ENCODE measurements at places on chromosomes 4 and X.

GRCh38 chr4:154998284-154998683, 210.2 kb upstream of the NPY2R start:
- DNase-seq: no peak

DNA sequence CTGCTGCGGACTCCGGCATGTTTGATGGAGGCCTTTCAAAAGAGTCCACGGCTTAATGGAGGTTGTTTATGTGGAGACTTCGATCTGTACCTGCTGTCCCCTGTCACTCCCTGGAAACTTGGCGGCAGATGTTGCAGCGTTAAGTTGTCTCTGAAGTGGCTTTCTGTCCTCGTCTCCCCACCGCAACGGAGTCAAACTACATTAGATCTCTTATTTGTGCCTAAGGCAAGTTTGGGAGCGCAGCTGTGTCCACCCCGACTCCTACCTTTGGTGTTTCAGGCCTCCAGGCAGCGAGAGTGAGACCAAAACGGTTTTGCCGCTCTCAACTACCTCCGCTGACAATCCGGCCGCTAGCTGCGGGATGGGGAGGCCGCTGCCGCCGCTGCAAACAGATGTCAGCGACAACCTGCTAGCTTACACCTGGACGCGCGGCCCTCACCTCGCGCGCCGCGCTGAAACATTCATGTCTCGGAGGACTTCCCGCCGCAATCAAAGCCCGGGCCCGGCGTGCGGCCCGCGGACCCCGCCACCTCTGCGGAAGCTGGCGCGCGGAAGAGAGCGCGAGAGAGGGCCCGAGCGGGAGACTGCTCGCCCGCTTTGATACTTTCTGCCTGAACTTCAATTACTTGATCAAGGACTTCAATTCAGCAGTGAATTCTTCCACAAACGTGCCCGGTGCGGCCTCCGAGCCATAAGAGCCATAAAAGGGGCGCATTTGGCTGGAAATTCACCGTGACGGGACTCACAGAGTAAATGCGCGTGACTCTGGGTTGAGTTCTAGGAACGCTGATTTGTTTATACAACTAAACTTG, 108.4 kb downstream of the ANTXR2 start:
- no peak for DNase-seq

DNA sequence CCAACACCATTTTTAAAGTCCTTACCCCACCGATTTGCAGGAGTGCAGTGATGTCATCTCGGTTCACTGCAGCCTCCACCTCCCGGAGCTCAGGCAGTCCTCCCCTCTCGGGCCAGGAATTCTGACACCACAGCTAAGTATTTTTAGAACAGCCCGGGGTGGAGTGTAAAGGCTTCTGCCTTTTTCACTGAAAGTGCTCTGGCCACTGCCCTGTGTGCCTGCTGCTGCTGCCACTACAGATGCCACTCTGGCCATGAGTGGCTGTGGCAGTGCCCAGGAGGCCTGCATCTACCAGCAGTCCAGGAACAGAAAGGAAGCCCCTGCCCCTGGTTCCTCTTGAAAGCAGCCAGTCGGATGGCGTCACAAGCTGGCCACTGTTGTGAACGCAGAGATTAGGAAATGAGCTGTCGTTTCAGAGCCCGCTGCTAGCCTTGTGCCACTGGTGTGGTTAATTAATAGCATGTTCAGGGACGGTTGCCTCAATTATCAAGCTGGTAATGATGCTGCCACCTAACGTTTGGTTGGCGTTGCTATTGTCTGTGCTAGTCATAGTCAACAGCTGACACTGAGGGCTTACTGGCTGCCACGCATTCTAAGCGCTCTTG, 23.6 kb upstream of the TBC1D14 start:
- DNase-seq: no peak

DNA sequence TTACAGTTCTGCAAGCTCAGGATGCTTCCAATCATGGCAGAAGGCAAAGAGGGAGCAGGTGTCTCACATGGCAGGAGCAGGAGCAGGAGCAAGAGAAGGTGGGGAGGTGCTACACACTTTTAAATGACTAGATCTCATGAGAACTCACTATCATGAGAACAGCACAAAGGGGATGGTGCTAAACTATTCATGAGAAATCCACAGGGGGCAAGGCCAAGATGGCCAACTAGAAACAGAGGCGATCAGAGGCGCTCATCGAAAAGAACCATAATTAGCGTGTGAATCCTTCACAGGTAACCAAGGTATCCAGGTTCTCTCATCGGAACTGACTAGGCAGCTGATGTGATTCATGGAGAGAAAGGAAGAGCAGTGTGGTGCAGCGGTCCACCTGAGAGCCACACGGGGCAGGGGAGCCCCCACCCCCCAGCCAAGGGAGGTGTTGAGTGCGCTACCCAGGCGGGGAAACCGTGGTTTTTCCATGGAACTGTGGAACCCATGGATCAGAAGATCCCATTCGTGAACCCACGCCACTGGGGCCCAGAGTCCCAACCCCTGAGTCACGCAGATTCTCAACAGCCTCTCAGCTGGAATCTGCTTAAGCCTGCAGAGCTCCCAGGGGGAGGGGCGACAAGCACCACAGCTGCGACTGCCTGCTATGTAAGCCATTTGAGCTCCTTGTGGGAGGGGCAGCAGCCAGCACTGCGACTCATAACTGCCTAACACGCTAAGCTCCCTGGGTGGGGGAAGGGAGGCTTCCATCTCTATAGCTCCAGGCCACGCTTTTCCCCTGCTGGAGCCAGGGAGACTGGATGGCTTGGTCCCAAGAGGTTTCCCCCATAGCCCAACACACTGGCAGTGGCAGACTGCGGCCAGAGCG, 46.7 kb downstream of the FGF16 start:
- no peak for DNase-seq

DNA sequence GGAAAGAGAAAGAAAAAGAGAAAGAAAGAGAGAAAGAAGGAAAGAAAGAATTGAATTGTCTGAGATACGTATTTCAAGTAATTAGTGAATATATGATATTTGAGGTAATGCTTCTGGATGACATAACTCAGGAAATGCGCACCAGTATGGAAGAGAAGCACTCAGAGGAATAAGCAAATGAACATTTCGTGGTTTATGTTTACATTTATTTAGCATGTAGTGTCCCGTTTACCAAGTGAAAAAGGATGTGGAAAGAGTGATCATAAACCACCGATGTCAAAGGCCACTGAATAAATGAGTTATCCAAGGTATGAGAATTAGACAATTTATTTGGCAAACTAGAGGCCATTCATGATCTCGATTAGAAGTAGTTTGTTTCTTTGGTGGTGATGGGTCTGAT, 200.4 kb downstream of the ARAP2 start:
- DNase-seq: no peak

- no peak for DNase-seq
Observed at GRCh38 chrX:45622042-45622423, 421.4 kb upstream of the DIPK2B start.

- no peak for DNase-seq
Observed at GRCh38 chr4:88597970-88598660, 5.8 kb downstream of the HERC3 start.

- DNase-seq: no peak
Observed at GRCh38 chrX:15399962-15400391, 15.8 kb upstream of the VEGFD start.

- no peak for DNase-seq
Observed at GRCh38 chrX:53813670-53814440, 127.3 kb upstream of the HUWE1 start.

GRCh38 chr4:15132739-15133138, 130.5 kb downstream of the CPEB2 start:
- DNase-seq: peak; percentile 15

- DNase-seq: no peak
Observed at GRCh38 chr4:152860046-152860445, 76.1 kb upstream of the FHDC1 start.

- DNase-seq: no peak
Observed at GRCh38 chrX:9902656-9903055, 64.5 kb upstream of the CLDN34 start.

- DNase-seq: no peak
Observed at GRCh38 chrX:121496966-121497365, 449.6 kb downstream of the GLUD2 start.

DNA sequence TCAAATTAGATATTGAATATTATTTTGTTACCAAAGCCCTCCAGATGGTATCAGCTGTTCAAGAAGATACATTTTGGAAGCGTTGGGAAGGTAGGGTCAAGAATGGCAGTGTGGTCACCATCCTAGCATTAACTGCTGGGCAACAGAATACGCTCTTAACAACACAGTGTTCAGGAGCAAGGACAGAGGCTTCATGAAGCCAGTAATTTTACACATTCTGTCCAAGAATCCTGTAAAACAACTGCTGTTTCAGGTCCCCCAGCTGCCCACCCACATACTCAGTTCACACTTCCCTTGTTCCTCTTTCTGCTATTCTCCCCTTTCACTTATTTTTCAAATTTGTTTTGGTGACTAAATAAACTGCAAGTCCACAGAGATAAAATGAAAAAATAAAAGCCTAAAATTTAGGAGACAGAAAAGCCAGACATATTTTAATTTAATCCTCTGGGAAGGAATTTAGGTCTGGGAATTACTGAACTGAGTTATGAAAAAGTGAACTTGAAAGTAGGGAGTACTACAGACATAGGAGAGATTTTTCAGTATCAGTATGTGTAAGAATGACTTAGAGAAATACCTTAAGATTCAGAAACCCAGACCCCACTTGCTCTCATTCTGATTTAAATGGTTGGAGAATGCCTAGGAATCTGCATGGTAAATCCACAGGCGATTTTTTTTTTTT, 406.7 kb downstream of the MAPK10 start:
- no peak for DNase-seq

GRCh38 chr4:111717921-111718320, 427.3 kb upstream of the FAM241A start:
- no peak for DNase-seq

DNA sequence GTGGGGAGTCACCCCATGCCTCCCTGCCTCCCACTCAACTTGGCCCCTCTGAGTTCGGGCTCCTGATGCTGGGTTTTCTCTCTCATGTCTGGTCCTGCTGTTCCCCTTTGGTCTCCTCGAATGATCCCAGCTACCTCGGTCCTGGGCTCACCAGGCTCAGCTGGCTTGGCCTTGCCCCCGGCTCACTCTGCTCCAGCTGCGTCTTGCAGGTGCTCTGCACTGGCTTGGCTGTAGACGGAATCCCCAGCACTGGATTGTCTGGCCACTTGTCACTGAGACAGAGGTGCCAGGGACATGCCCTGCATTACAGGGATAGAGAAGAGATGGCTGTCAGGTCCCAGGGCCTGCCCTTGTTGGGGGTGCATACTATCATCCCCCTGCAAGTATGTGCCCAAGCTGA, 41.6 kb upstream of the NYX start:
- DNase-seq: no peak

GRCh38 chr4:186068581-186069348, at the start of gene TLR3:
TSS of gene TLR3 (plus strand) at chr4:186069156. CDS start at chr4:186076620, 7,464 bp downstream.
- DNase-seq: no peak

DNA sequence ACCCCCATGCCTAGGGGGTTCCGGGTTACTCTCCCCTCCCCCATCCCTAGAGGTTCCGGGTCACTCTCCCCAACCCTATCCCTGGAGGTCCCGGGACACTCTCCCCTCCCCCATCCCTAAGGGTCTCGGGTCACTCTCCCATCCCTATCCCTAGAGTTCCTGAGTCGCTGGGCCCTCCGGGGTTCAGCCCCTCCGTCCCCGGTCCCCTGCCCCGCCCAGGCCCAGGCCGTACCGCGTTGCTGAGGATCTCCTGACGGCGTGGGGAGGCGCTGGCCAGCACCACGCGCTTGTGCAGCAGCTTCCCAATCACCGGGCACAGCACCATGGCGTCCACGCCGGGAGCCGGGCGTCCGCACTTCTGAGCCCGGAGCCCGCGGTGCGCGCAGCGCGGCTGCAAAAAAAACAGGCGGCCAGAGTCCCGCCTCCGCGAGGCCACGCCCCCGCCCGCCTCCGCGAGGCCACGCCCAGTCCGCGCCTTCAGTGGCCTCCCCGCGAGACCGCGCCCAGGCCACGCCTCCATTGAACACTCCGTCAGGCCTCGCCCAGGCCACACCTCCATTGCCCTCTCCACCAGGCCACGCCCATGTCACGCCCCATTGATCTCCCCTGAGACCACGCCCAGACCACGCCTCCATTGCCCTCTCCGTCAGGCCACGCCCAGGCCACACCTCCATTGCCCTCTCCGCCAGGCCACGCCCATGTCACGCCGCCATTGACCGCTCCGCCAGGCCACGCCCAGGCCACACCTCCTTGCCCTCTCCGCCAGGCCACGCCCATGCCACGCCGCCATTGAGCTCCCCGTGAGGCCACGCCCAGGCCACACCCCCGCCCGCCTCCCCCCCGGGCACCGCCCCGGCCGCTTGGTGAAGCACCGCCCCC, at the start of gene ASMTL:
Gene ASMTL, minus strand, starts transcription at position 394 of the 879 bp plus-strand sequence. Its CDS starts 69 bp downstream, at position 325.
- DNase-seq: no peak

GRCh38 chr4:78167510-78167909, 110.4 kb downstream of the FRAS1 start:
- DNase-seq: no peak

DNA sequence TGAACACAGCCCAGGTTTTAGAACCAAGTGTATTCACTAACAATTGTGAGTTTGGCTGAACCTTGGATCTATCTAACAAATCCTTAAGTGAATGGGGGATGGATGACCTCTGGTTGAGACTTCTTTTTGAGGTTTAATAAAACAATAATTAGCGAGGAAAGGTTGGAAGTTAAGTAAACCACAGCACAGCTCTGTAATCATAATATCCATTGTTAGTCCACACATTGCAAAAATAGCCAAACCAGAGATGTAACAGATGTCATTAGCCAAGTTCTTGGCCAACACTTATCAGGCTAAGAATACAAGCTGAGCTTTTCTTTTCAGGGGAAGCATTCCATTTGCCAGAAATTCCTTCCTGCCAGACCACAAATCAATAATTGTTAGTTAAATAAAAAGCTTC, 59.1 kb downstream of the FREM3 start:
- no peak for DNase-seq

GRCh38 chr4:142743121-142743825, 102.8 kb downstream of the INPP4B start:
- DNase-seq: no peak

DNA sequence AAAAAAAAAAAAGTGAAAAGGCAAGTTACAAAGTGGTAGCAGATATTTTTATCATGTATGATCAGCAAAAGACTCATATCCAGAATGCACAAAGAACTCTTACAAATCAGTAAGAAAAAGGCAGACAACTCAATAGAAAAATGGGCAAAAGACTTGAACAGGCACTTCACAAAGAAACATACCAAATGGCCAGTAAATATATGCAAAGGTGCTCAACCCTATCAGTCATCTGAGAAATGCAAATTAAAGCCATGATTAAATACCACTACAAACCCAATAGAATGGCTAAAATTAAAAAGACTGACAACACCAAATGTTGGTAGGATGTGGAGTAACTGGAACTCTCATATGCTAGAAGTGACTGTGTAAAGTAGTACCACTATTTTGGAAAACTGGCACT, 45.4 kb downstream of the CHST7 start:
- no peak for DNase-seq

- DNase-seq: no peak
Observed at GRCh38 chr4:25567253-25567652, 88.4 kb upstream of the SLC34A2 start.

- no peak for DNase-seq
Observed at GRCh38 chr4:144557404-144557803, 88.6 kb upstream of the HHIP start.

DNA sequence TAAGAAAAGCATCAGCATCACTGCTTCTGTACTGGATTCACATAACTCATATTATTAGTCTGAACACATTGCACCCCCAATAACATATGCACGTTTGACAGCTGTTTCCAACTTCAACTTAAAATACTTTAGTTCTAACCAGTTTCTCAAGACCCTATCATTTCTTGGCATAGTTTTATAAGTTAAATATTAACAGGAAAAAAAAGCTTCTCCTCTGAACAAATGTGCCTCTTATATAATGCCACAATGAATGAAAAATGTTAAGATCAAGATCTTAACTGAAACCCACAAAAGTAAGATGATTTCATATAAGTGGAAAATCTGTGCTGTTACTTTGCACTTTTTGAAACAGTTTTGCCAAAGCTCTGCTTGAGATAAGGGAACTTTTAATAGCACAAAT, 652.8 kb upstream of the FAM241A start:
- DNase-seq: no peak
